ENCODE measurements at places on chromosomes 7 and 10. TPM values are rescaled to one million over a fixed set of nuclear protein-coding genes. Genes with fewer than 3 reads are reported as not detected.

Gene WIPF3
- not detected for total RNA-seq

Gene KNDC1
- total RNA-seq, result not detected

Gene POP7
- total RNA-seq, result 26.3 TPM

DNA sequence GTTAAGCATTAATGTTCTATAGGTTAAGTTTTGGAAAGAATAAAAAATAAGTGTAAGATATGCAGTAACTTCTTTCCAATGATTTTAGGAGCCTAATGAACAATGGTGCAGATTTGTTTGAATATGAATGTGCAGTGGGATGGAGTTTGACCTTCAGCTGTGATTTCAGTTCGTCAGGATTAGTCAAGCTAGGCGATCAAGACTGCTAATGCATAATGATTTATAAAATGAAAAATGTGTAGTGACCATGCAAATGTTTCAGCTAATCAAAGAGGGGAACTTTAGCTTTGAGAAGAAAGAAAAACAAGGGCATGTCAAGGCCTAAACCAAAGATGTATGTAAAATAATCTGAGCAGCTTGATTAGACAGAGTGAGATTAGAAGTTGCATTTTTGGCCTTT lies 208.5 kb downstream of the FOXP2 start:
- H3K27me3 ChIP-seq, result no peaks in the 10 kb centered on the region
- peaks cover 3% of the 10 kb centered on the region for H3K4me1 ChIP-seq
- H3K36me3 ChIP-seq, result no peaks in the 10 kb centered on the region
- no peak overlapping the region for H3K27ac ChIP-seq

GRCh38 chr10:30216821-30217220 lies 132.3 kb downstream of the MTPAP start:
- no peaks in the 10 kb centered on the region for H3K36me3 ChIP-seq
- no peak overlapping the region for H3K27ac ChIP-seq
- peaks cover 10% of the 10 kb centered on the region for H3K27me3 ChIP-seq
- peaks cover 26% of the 10 kb centered on the region for H3K4me1 ChIP-seq
- DNase-seq, result no peak

DNA sequence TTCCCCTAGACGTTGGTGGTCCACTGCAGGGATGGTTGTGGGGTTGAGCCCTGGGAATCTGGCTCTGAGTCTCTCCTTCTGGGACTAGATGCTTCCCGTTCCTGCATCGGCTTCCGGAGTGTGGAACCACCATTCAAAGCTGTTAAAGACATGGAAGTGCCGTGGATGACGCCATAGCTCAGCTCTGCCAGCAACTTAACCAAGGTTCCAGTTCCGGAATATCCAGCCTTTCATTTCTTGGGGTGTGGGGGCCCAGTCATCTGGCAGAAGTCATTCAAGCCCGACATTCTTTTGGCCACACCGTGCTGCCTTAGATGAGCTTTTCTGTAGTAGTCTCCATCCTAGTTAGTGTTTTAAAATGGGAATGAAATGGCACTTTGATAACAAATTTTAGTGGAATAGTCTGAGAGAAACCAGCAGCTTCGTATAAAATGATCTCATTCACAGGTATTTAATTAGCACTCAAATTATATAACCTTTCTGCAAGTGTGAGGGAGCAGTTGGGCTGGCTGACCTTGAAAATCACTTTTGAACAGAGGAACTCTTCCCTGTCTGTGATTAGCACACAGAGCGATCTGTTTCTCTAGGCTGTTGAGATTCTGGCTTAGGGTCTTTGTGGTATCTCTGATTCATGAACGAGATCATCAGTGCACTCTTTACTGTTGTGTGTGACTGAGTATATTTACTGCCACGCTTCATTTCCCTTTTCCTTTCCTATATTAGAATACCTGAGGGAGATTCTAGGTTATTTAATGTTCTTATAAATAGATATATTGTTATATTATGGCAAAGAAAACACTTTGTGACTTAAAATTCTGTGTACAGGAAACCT lies 19.9 kb downstream of the LMTK2 start:
- no peak overlapping the region for H3K4me3 ChIP-seq
- H3K27ac ChIP-seq, result no peak overlapping the region
- H3K4me1 ChIP-seq, result peaks cover 7% of the 10 kb centered on the region
- no peaks in the 10 kb centered on the region for H3K27me3 ChIP-seq

DNA sequence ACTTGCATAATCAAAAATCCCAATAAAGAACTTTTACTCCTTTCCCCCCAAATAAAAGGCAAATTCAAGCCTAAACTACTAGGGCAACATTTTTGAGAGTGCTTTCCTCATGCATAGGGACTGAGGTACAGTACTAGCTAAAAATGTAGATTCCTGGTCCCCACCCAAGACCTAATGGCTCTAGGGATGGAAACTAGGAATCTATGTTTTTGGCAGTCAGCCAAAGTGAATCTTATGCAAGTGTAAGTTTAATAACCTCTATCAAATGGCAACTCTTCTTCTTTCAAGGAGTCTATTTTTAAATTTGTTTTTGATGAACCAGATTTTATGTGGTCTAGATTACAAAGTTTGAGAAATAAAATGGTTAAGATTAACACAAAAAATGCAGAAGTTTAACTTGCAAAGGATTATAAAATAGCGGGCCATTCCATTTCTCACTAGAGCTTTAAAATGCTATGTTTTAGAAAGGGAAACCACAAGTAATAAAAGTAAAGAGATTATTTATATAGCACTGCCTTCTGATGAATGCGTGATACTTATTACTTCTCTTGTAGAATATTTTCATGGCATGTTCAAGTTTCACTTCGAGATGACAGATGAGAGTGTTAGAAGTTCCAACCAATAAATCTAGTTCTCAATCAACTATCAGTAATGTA lies 70.4 kb upstream of the MDFIC start:
- no peak for DNase-seq
- no peaks in the 10 kb centered on the region for H3K36me3 ChIP-seq
- peaks cover 19% of the 10 kb centered on the region for H3K4me1 ChIP-seq

GRCh38 chr10:114172776-114173602 lies 1.0 kb downstream of the CCDC186 start:
- peaks cover 2% of the 10 kb centered on the region for H3K27me3 ChIP-seq
- peaks cover 29% of the 10 kb centered on the region for H3K4me1 ChIP-seq
- H3K27ac ChIP-seq, result peak overlapping the region; percentile 98

Data from osteocyte (in vitro differentiated cells).